ENCODE measurements at places on chromosomes 2 and 18.

- no peak for DNase-seq
These were observed 20.5 kb upstream of the SLC40A1 start for GRCh38 chr2:189601043-189601442.

DNA sequence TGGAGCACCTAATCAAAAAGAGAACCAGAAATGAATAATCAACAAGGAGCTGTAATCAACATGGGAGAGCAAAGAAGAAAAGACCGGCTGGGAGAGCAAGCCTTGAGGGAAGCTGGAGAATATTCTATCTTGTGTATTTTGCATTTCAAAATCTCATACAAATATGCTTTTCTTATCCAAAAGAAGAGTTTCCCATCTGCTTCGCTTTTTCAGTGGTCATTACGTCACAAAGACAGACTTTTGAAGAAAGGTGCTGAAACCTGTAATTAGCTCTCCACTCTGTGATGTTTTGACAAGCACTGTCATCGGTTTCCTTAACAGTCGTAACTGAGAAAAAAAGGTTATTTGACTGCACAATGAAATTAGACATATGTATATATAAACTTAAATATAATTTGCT is 139.1 kb upstream of the TACR1 start:
- no peak for DNase-seq

DNA sequence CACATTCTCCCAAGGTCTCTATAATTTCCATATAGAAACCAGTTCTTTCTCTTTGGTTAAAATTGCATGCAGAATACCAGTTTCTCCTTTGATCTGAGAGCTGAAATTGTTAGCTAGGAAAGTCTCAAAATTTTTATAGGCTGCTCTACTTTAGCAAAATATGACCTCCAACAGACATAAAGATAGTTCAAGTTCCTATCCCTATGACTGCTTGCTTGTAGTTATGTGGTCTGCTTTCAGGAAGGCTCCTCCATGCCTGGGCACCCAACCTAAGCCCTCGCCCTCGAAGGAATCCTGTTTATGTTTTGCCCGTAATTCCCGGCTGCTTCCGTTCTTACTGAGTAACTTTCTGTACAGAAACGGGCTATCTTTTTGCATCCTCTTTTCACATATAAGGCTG is 28.0 kb upstream of the LTBP1 start:
- no peak for DNase-seq

DNA sequence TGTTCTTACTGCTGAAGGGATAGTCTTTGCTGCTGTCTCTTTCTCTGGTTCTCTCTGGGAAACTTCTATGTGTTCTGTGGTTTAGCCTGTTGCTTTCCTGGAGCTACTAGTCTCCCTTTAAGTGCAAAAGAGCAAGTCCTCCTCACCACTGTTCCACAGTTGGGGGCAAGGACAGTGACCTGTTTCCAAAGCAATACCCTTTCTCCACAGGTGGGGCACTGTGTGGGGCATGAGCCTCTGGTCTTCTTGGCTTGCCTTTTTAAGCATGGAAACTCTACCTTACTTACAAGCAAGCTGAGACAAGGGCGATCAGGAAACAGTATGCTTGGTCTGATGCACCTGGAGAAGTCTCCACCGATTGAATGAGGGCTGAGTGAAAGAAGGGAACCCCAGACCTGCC is 156.7 kb downstream of the CPS1 start:
- DNase-seq: no peak

GRCh38 chr2:238573916-238574315 is 147.2 kb downstream of the ASB1 start:
- no peak for DNase-seq

GRCh38 chr2:171492664-171493063 is 29.6 kb upstream of the CYBRD1 start:
- no peak for DNase-seq
